ENCODE measurements at places on chromosomes 3 and 15.

DNA sequence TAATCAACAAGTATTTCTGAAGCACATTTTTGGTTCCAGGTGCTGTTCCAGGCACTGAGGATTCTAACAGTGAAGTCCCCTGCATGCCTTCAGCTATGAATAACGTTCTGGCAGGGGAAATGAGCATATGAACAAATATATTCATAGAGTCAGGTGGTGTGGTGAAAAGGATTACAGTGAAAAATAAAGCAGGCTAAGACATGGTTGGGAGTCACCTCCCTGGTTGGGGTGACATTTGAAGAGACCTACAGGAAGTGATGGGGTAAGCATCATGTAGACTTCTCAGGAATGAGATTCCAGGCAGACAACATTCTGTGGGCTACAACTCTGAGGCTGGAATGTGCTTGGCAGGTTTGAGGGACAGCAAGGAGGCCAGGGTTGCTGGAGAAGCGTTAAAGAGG lies 15.0 kb downstream of the FRMD4B start:
- DNase-seq: no peak

- DNase-seq: no peak
Observed at GRCh38 chr3:14153663-14154062, 24.7 kb downstream of the XPC start.

GRCh38 chr3:171574556-171575240 lies 114.5 kb upstream of the TNIK start:
- DNase-seq: no peak

DNA sequence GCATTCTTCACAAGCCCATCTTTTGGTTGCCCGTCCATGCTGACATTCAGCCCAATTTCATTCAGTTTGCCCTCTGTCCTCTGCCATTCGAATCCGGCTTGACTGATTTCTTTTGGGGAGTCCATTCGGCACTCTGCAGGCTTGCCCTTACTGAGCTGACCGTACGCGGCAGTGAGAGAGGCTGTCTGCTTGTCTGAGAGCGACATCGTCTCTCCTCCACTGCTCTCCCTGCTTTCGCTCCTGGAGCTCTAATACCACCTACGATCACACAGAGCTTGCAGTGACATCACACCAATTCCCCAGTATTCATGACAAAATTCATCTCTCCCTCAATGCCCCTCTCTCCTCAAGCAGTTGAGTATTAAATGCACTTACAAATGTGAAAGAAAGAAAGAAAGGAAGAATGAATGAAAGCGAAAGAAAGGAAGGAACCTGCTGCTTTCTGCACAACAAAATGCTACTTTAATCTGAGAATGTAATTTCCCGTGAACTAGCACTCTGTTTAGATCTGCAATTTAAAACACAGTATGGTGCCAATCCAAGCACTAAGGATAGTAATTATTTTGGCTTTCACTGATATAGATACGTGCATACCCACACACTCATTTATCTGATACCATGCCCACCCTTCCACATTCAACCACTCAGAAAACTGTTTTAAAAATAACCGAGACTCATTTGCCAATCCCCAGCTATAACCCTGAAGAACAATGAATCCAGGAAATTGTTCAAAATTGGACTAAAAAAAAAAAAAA lies 89.5 kb downstream of the DHX30 start:
- no peak for DNase-seq

DNA sequence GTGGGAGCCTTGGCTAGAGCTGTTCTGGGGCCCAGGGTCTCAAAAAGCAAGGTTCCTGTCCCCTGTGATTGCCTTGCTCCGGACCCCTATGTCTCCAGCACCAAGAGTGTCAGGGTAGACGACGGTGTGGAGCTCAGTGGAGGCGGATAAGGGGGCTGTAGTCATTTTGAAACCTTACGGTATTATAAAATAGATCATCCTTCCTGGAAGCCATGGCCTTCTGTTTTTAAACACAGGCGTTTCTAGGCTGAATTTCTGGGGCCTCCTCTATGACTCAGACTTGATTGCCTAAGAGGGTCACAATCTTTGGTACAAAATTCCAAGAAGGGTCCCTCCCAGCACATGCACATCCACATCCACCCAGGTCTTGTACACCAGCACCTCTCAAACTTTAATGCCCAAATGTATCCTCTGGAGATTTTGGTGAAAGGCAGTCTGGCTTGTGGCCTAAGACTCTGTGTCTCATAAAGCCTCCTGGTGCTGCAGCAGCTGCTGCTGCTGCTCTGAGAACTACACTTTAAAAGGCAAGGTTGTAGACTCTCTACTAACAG lies 70.5 kb upstream of the XCR1 start:
- peak; percentile 57 for DNase-seq

DNA sequence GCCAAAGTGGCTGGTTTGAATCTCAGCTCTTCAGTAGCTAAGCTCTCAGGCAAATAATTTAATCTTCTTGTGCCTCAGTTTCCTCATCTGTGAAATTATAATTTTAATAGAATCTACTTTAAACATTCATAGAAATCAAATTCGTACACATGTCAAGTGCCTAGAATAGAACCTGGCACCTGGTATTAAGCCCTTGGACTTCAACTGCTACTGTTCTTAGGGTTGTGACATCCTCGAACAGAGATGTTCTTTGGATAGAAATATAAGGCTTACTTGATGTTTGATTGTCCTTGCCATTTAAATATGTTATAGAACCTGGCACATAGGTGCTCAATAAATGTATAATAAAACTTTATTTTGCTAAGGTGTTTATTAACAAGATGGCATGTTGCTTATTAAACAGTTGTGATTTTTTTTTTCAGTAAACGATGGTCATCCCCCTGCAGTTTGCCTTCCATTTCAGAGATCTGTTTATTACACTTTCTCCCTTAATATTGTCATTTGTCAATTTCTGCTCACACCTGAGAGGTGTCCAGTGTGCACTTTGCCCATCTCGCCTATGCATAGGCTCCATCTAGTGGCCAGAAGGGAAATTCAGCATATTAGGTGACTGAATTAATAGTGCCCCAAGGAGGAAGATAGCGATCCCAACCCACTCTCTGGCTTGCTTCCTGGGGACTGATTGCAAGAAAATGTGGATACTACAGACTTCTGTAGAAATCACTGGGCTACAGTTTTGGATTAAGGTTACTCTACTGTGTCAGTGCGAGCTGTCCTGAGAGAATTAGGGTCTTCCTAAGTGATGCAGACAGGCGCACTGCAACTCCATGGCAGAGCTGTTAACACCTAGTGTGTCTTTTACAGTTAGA lies 10.7 kb downstream of the IGF1R start:
- DNase-seq: peak; percentile 9

DNA sequence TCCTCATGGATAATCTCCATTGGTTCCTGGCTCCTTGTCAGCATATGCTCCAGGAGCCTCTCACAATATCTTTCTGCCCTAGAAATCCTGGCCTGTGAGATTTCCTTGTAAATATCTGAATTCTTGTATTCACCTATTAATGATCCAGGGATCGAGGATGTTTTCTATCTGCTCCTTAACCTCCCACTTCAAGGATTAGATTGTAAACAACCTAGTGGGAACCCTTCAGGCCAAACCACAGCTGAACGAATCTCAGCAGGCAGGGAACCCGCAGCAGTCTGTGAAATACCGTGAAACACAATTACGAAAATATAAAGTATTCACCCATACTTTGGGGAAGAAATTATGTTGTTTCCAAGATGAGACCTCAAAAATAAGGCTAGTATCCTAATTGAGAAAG lies 215.9 kb downstream of the TIGIT start:
- DNase-seq: no peak

GRCh38 chr15:40623361-40623760 lies 29.3 kb downstream of the KNL1 start:
- DNase-seq: no peak

GRCh38 chr15:70095408-70096214 lies 2.1 kb downstream of the TLE3 start:
- DNase-seq: peak; percentile 30

GRCh38 chr3:79810092-79810491 lies 42.3 kb upstream of the ROBO1 start:
- DNase-seq: no peak

DNA sequence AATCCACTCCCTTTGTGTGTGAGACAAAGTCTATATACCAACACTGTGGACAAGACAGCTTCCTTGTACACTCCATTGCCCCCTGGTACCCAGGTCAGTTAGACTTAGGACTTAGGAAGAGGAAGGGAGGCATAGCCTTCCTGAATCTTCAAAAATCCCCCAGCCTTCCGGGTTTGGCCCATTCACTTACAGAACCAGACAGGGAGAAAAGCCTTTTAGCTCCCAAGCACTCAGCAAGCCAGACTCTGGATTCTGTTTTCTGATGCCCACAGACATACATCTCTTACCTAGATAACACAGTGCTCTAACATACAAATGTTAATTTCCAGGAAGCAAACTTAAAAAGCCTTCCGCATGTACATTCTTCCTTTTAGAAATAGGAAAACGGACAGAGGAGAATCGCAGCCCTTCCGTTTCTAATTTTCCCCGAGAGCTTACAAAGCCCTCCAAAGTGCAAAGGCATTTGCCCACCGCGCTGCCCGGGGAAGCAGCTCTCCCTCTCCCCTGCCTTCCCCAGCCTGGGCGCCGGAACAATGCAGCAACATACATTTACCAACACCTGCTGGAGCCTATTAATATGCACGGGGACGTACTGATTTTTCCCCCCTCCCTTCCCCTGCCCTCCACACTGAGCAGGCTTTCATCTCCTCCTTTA lies 442.0 kb downstream of the MAGI1 start:
- no peak for DNase-seq

- DNase-seq: no peak
Observed at GRCh38 chr15:58019503-58020376, 45.8 kb downstream of the ALDH1A2 start.

GRCh38 chr15:66855041-66855440 lies 153.0 kb downstream of the SMAD6 start:
- no peak for DNase-seq

- DNase-seq: no peak
Observed at GRCh38 chr3:149634573-149634972, 23.3 kb downstream of the WWTR1 start.

DNA sequence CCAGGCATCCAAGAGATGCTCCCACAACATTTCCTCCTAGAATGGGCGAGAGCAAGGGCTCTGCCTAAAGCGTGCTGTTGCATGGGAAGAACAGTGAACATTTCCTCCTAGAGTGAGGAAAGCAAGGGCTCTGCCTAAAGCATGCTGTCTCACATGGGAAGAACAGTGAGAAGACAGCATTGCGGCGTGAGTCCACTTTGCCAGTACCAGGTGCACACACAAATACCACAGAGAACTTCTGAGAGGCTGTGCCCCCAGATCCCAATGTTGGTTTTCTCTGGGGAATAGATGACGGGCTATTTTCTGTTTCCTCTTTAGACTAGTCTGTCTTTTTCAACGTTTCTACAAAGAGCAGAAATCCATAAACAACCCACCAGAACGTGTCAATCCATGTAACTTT lies 142.9 kb downstream of the LRRK1 start:
- DNase-seq: no peak

DNA sequence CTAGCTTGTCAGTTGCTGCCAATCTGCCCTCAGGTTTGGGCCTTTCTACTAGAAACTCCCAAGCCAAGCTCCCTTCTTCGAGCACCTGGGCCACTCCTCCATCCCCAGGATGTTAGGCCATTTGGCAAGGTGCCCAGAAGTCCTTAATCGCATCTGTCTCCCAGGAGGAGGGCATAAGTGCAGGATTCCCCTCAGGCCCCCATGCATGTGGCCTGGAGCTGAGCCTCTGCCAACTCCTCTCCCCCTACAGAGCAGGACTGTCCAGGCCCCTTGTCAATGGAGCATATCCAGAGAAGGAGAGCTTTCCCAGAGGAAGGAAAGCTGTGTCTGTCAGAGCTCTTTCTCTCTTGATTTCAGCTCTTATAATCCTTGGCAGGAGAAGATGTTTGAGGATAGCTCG lies 182.6 kb upstream of the ROPN1 start:
- no peak for DNase-seq

DNA sequence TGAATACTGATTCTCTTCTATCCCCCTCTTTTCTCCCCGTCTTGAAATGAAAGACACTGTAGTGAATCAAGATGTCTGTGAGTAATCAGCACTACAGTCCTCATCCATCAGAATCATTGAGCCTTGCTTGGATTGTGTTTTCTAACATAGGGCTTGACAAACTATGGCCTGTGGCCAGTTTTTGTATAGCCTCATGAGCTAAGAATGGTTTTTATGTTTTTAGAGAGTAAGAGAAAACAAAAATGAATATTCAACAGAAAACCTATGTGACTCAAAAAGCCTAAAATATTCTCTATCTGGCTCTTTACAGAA lies 55.2 kb downstream of the PPM1L start:
- no peak for DNase-seq

DNA sequence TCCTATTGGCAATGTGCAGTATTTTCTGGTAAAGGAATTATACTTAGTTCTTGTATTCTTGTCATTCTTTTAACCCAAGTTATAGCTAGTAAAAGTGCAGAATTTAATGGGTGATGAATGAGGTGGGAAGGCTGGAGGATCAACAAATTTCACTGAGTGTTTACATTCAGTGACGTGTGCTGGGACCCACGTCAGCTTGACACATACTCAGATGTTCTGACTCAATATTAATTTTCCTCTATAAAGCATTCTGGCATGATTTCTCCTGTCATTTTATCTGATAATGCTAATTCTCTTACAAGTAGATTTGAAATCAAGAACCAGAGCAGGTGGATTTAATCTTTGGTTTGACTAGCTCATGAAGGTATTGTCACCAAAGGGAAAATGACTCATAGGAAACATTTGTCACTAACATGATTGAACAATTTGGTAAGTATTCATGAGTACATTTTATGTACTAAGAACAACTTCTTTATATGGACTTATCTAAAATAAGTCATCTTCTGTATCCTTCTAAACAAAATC lies 71.0 kb upstream of the SYNPR start:
- no peak for DNase-seq

- DNase-seq: no peak
Observed at GRCh38 chr3:14166877-14167603, 11.4 kb downstream of the XPC start.

DNA sequence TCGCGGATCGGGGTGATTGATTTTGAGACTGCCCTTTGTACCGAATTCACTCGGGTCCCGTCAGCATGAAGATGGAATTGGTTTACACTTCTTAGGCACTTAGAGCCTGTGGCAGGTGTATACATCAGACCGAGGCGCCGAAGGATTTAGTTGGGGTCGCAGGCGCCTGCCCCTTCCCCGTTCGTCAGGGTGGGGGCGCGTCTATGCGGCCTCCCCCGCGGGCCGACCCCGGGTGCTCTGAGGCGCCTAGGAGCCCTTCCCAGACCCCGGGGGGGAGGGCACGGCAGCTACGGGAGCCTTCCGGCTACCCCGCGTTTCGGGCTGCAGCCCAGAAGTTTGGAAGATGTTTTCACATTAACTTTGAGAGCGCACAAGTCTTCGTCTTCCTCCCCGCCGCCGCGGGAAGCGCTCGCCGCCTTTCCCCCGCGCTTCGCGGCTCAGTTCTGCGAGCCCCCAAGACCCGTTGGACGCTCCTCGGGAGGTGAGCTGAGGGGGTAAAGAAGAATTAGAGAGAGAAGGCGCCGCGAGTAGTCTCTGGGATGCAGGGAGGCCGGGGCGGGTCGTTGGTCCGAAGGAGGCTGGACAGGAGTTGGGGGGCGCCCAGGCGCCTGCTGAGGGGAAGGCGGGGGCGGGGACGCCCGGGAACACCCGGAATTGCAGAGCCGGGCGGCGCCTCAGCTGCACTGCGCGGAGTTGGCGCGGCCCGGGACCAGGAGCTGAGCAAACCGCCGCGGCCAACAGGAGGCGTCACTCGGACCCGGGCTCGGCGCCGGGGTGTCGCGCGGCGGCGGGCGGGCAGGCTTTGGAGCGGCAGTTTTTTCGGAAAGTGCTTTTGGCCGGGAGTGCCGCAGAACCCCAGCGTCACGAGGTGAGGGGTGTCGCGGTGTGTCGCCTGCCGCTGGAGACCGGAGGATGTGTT lies 780 bp downstream of the TIPARP start:
- peak; percentile 47 for DNase-seq

GRCh38 chr3:152508705-152509104 lies 240.0 kb downstream of the MBNL1 start:
- DNase-seq: no peak

Data from activated T-helper 1 cell treated with anti-CD3 and anti-CD28 coated beads, Interleukin-12 subunit alpha, Interleukin-12 subunit beta, Interleukin-2, Interleukin-4 antibody, amounts not matched to agents 30 ng/mL and 10 ng/mL and 1 ng/mL, durations not matched to agents 14 hours and 24 hours and 36 hours (primary cell).